ENCODE measurements at places on chromosomes 2 and 18.

DNA sequence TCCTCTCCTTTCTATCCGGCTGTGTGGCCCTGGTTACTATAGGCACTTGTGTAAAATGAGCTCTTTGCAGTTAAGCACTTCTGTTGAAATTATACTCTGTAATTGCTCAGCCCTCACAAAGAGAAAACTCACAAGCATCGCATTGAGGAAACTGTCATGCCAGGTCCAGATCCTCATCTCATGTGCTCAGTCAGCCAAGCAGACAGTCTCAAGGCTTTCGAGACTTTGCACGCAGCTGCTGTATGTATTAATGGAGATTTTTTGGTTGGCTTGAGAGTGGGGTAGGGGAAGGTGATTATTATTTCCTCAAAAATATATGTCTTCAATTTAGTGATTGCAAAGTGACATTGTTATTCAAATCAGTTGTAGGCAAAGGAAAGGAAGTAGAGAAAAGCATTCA lies 33.0 kb upstream of the PHLPP1 start:
- no peak for DNase-seq

- no peak for DNase-seq
Measured at GRCh38 chr18:1995041-1995612, 576.2 kb downstream of the METTL4 start.

- DNase-seq = no peak
Measured at GRCh38 chr2:102470168-102470567, 2.9 kb upstream of the SLC9A4 start.

DNA sequence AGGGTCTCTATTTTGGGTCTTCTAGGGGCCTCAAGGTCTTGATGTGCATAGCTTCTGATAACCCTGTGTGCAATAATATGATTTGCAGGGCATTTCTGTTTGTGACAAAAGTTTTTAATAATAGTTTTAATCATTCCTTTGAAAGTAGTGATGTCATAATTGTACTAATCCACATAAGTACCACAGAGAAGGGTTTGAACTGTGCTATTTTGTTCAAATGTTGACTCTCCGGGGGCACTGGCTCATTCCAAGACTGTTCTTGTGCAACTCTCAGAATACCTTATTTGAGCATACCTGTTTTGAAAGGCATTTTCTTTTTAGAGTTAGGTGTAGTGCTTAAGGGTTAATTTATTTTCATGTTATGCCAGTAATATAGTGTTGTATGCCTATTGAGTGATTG lies 41.6 kb downstream of the PLEKHB2 start:
- no peak for DNase-seq

- no peak for DNase-seq
Measured at GRCh38 chr2:140041239-140041638, 1261.0 kb upstream of the NXPH2 start.

GRCh38 chr2:72815655-72816278 lies 10.1 kb downstream of the EXOC6B start:
- no peak for DNase-seq

GRCh38 chr2:95046371-95047112 lies 21.0 kb downstream of the MAL start:
- DNase-seq = no peak

GRCh38 chr2:201419986-201420385 lies 31.3 kb downstream of the TRAK2 start:
- DNase-seq = no peak

DNA sequence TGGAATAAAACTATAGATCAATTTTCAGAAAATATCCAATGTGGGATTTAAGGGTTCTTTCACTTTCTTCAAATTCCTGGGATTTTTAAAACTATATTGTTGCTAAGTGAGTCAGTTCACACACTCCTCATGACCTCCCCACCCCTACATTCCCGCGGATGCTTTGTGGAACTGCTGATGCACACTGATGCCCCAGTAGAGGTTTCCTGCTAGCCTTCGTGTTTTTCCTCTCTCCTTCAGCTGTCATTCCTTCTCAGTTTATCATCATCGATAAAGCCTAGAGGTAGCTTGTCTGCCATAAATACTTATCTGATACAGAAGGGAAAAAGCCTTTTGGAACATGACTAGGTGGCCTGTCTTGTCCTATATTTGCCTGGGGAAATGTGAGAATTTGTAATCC lies 67.4 kb upstream of the GALNT5 start:
- DNase-seq = no peak

Measured in NCI-H2029 (cell line).